ENCODE measurements at places on chromosomes 1 and 21. TPM values are rescaled to one million over a fixed set of nuclear protein-coding genes. Genes with fewer than 3 reads are reported as not detected.

The PDE4B gene
- 2.4 TPM for total RNA-seq

DNA sequence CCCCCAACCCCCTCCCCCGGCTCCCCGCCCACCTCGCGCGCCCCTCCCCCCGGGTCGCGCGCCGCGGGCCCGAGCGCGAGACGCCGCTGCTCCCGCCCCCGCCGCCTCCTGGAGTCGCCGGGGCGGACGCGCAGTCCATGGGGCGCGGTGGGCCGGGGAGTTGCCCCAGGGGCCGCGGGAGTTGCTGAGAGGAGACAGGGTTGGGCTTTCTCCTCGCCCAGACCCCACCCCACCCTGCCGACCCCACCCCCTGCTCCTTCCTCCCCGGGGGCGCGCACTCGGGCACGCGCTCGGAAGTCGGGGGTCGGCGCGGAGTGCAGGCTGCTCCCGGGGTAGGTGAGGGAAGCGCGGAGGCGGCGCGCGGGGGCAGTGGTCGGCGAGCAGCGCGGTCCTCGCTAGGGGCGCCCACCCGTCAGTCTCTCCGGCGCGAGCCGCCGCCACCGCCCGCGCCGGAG, at the start of gene LAMC1:
Gene LAMC1, plus strand, starts transcription at position 275 of the 455 bp plus-strand sequence. CDS start 297 bp downstream, outside the sequence.
- peak within 1 kb of the TSS; percentile 97 for H3K27ac ChIP-seq
- H3K27me3 ChIP-seq, result no peaks in the 10 kb centered on the region
- peak within 1 kb of the TSS; percentile 83 for H3K4me3 ChIP-seq
- no peaks in the 10 kb centered on the region for H3K36me3 ChIP-seq

The SPRR2B gene
- not detected for total RNA-seq

The LAMC1 gene
- 40.1 TPM for total RNA-seq

All from right lobe of liver (tissue), 6 donors.